ENCODE measurements at places on chromosomes 6 and 20.

DNA sequence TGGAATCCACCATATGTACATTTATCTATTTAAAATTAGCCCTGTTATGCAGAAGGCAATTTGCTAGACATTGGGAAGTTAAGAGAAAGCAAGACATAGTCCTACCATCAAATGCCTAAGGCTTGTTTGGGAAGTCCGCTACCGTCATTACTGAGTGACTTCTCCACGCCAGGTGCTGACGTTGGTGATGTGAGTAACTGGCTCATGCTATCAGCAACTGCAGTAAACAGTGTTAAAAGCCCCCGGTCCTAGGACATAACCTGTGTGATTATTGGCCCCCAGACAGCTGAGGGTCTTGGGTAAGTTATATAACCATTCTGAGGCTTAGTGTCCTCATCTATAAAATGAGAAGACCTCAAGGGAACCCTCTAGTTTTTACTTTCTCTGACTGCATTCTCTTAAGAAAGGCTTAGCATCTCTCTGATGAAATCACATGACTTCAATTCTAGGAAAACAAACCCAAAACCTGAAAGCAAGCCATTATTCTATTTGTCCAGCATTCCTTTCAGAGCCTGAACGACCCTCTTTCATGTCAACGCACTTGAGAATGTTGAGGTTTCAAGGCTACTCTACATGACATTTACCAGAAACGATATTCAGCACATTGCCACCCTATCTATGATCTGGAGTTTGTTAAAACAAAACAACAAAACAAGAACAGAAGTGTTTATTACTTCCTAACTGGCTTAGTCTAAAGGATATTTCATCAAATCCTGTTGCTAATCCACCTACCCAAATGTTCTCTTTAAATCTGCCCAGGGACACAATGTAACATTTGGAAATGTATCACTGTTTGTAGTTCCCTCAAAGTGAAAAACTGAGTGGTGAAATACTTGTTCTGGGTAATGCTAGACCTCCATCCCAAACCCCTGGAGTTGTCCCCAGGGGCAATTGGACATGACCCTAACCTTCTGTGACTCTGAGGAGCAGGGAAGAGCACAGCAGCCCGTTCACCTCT lies 133.8 kb downstream of the BTBD3 start:
- DNase-seq: no peak

DNA sequence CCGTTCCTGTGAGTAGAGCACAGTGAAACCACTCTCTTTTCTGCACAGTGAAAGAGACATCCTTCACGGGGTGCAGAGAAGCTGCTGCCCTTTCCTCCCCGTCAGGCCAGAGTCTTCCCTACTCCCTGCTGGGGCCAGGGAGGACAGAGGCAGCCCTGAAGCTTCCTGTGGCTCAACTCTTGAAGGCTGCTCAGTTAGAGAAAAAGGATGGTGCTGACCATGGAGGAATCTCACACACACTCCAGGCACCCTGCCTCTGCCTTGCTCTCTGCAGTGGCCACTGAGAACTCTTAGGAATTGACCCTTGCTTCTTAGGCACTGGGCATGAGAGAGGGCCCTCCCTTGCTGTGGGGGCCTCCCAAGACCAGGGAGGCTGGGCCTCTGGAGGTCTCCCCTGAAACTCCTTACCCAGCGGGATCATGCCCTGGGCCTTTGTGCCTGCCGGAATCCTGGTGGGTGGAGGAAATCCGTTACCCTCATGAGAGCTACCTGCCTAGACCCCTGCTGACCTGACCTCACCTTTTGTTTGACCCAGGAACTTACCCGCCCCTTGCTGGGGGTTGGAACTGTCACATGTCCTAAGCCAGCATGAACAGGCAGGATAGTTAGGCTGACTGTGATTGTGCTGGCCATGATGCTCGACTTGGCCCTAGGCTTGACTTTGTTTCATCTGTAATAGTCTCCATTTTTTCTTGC lies 65.0 kb upstream of the CD93 start:
- no peak for DNase-seq

DNA sequence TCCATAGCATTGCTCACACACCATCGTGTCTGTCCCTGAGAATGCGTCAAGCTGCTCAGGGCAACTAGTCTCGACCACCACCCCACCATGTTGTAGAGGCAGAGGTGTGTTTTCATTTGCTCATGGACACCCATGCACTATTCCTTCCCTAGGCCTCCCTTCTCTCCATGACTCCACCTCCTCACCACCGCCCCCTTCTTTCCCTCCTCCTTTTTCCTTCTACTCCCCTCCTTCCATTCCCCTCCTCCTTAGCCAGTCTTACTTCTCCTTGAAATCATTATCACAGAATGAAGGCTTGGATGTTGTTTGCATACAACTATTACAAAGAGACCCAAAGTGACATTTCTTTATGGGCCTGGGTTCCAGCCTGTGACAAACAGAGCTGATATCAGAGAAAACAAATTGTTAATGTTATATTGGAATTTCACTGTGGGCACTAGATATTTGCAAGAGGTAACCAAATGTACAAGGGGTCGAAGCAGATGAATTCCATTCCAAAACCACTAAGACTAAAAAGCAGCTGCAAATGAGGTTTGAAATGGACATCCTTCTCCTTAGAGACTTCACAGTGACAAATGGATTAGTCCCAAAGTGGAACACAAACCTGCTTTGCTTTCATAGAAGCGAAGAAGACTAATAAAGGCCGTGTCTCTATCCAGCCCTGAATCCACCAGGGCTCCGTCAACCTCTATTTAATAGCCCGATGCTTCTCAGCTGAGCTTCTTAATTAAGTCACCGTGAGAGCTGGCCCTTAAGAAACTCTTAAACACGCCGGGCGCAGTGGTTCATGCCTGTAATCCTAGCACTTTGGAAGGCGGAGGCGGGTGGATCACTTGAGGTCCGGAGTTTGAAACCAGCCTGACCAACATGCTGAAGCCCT lies 275.8 kb upstream of the SULF2 start:
- DNase-seq: no peak

GRCh38 chr6:113684382-113684901 lies 172.7 kb upstream of the MARCKS start:
- DNase-seq: no peak

DNA sequence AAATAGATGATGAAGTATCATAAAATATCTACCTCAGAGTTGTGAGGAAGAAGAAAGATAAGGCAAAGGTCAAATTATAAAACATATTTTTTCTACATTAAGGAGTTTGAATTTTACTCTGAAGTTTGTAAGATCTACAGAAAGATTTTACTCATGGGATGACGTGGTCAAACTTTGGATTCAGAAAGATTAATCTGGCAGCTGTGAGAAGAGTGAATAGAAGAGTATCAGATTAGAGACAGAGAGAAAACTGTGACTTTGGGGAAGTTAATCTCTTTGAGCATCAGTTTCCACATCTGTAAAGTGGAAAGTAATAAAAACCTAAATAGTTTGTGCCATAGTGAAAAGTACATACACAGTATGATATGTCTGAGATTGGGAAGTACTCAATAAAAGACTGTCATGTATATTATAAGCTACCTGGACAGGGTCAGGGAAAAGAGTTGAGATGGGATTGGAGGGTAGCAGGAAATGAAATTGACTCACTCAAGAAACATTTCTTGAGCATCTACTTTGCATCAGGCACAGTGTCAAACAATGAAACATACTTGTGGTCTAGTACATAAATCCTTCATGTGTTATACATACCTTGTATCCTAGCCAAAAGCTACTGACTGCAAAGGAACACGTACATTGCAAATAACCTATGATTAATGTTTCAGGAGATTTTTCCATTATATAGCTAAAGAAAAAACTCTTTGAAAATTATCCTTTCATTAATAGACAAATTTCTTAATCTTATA lies 222.1 kb downstream of the TMEM200A start:
- DNase-seq: no peak

- DNase-seq: no peak
Observed at GRCh38 chr6:23601811-23602345, 524.1 kb upstream of the NRSN1 start.

DNA sequence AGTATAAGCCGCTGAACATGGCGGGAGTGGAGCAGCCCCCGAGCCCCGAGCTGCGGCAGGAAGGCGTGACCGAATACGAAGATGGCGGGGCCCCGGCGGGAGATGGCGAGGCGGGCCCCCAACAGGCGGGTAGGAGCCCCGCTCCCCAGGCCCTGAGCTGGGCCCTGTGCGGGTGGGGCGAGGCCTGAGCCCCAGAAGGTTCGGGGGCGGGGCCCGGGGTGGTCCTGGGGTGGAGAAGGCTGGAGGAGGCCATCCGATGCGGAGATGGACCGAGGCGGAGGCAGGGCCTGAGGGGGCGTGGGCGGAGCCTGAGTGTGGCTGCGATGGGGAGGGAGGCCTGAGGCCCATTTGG lies 7.1 kb downstream of the L3MBTL1 start:
- DNase-seq: no peak

DNA sequence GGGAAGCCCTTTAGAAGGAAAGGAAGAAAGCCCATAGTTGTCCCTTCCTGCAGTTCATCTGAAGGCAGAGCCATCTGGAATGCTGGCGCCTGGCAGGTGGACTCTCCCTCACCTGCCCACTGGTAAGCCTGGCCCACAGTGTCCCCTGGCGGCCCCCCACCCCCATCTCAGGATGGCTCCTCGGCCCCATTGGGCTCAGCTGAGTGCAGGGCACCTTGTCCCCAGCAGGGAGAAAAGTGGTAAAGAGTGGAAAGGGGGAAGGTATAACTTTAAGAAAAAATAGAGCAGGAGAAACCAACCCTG lies 12.6 kb downstream of the SS18L1 start:
- DNase-seq: no peak

DNA sequence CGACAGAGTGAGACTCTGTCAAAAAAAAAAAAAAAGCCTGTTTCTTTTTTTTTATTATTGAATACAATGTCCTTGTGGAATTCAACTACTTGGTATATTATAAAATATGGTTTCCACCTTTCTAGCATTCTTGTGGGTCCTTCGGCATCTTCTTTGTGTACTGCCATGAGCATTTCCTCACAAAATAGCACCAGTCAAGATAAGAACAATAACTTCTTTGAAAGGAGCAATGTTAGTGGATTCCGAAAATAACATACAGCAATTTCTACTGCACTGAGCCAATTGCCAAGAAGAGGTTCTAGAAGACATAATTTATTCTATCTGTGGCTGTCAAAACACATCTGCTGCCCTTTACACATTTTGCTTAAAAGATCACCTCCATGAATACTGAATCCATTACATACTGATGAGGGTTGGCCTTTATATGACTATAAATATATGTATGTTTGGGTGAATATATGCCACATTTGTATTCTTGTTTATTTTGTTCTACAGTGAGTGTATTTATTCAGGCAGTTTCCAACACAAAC lies 19.1 kb upstream of the SPTLC3 start:
- no peak for DNase-seq

DNA sequence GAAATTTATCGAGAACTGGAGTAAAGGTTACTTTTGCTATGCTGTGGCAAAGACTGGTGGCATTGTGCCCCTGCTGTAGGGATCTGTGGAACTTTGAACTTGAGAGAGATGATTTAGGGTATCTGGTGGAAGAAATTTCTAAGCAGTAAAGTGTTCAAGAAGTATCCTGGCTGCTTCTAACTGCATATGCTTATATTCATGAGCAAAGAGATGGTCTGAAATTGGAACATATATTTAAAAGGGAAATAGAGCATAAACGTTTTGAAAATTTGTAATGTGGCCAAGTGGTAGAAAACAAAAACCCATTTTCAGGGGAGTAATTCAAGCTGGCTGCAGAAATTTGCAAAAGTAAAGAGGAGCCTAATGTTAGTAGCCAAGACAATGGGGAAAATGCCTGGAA lies 12.3 kb upstream of the UFL1 start:
- no peak for DNase-seq

DNA sequence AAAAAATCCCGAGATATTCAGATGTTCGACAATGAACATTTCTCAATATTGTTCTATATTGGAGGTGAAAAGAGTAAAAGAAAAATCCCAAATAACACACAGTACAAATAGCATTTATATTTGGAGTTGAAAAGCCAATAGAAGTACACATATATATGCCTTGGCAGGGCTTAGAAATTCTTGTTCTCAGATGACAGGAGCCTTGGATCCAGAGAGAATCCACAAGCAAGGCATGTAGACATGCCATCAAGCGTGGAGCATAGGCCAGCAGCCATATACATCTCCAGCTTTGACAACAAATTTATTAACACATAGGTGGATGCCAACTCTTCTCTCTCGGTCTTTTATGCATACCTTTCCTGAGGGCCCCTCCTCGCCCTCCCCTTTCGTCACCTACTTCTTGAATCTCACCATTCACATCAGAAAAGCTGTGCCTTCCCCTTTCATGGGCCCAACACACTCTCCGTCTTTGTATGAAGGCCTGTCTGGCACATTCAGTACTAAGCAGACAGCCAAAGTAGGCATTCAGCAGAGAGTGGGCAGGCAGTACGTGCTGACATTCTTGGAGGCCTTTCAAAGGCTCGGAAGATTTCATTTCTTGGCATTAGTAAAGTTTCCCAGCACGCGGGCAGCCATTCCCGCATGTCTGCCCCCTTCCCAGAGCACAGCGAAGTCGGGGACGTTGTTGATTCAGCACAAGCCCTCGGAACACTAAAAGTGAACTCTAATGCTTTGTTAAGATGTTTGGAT lies 18.2 kb downstream of the NEDD9 start:
- no peak for DNase-seq

GRCh38 chr6:156598855-156599180 lies 178.4 kb upstream of the ARID1B start:
- no peak for DNase-seq

DNA sequence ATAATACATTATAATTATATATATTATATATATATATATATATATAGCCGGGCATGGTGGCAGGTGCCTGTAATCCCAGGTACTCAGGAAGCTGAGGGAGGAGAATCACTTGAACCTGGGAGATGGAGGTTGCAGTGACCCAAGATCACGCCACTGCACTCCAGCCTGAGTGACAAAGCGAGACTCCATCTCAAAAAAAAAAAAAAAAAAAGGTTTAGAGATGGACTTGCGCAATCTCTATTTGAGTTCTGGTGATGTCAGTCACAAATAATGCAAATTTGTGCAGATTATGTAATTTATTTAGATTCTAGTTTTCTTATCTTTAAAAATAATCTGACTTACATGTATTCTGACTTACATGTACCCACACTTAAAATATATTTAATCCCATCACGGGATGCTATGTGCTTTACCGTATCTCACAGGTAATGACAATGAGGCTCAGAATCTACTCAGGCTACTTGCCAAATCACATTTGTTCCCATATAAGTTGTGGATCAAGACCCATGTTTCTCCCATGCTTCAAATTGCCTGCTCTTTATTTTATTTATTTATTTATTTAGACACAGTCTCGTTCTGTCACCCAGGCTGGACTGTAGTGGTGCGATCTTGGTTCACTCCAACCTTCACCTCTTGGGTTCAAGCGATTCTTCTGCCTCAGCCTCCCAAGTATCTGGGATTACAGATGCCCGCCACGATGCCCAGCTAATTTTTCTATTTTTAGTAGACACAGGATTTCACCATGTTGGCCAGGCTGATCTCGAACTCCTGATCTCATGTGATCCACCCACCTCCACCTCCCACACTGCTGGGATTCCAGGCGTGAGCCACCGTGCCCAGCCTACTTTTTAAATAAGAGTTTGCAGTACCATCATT lies 7.6 kb upstream of the UST start:
- no peak for DNase-seq
